Sigmoid colon (tissue), 7 donors: ENCODE measurements at places on chromosomes 16 and 17.
A peak's percentile ranks its signal among the peaks of the same experiment; 100 is the strongest.

DNA sequence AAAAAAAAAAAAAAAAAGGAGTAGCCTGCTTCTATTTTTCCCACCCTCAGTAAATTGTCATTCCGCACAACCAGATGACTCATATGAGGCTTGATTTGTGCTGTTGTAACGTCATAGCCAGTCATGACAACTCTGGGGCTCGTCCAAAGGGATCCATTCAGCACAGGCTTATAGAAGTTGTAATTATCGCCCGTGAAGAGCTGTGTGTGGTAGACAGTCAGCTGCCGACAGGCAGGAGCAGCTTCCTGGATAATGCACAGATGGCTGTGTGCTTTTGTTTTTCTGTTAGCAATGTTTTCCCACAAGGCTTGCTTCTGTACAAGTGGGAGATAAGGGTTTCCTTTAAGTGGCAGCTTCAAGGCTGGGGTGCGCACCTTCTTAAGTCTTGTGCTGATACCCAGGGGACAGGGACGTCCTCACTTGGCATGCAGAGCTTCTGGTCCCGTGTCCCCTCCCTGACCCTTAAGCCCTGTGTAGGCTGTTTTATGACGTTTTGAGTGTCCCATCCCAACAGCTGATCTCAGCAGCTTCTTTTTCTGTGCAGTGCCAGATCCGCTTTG, 26.0 kb downstream of the SNX29 start:
- DNase-seq: no peak

DNA sequence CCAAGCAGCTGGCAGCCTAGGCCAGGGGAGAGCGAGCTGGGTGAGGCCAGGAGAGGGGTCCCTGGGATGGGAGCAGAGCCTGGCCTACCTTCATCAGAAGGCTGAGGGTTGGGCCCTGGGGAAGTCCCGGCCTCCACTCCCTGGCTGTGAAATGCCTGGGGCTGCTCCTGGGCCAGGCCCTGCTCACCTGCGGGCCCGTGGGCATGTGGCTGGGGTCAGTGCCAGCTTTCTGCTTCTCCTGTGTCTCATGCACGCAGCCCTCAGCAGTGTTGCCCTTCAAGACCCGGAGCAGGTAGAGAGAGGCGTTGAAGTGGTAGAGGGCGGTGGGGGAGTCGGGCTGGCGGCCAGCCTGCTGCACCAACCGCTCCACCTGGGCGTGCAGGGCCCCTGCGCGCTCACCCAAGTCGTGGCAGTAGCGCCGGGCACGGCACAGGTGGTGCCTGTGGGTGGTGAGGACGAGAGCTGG, 12.4 kb downstream of the MYBBP1A start:
- peak; percentile 52 for DNase-seq

GRCh38 chr16:13155780-13156179, 254.4 kb downstream of the SHISA9 start:
- no peak for DNase-seq

DNA sequence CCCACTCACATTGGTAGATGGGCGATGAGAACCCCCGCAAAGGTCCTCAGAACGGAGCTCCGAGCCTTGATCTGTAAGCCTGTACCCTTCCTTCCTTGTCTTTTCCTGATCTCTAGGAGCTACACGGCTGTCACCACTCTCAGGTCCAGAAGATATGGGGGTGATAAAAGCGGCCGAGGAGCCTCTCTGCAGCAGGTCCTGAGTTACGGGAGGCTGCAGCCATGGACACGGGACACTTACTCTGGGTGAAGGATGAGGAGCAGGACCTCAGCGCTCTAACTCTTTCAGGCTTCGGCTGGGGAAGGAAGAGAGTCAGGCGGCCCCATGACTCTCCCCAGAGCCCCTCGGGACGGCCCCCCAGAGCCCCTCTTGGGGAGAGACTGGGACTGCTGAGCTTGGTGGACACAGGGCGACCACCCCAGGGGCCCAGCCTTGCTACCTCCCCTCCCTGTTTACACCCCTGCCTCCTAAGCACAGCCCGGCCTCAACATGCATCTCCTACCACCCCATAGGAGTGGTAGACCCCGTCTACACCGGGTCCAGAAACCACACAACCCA, 74.4 kb downstream of the SDK2 start:
- DNase-seq: no peak

GRCh38 chr17:9473711-9474110, 101.9 kb downstream of the STX8 start:
- no peak for DNase-seq

DNA sequence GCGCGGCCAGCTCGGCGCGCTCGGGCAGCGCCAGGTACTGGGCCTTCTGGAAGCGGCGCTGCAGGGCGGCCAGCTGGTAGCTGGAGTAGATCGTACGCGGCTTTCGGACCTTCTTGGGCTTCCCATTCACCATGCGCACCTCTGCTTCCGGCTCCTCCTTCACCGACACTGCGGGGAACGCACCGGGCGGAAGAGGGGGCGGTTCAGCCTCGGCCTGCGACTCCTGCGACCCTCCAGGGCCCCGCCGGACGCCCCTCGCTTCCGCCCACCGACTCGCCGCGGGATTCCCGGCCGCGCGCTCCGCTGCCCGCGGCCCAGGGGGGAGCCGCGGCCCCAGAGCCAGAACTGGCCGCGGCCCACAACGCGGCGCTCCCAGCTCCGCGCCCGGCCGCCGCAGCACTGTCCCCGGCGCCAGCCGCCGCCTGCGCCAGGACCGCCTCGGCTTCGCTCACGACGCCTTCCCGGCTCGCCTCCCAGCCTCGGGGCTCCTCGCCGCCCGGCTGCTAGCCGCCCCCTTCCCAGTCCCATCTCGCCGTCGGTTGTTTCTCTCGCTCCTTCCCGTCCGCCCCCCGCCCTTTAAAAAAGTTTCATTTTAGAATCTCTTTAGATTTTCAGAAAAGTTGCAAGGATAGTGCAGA, 1.5 kb downstream of the DLX3 start:
- DNase-seq: no peak
